ENCODE measurements at places on chromosomes 2 and 18.

DNA sequence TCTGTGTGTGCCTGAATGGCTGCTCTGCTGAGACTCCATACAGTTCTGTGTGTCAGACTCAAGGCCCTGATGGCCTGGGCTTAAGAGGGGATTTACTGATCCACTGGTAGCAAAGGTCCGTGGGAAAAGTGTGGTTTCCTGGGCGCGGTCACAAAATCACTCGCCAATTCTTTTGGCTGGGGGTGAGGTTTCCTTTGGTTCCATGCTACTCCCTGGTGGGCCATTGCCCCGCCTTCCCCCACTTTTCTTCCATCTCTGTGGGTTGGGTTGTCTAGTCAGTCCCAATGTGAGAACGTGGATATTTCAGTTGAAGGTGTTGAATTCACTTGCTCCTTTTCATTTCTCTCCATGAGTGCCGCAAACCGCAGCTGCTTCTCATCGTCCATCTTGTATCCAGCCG is 162.7 kb upstream of the NRXN1 start:
- no peak for DNase-seq

GRCh38 chr2:146801886-146802285 is 1042.9 kb upstream of the ACVR2A start:
- no peak for DNase-seq

GRCh38 chr2:240043279-240043989 is 9.9 kb downstream of the OR6B3 start:
- DNase-seq = no peak

DNA sequence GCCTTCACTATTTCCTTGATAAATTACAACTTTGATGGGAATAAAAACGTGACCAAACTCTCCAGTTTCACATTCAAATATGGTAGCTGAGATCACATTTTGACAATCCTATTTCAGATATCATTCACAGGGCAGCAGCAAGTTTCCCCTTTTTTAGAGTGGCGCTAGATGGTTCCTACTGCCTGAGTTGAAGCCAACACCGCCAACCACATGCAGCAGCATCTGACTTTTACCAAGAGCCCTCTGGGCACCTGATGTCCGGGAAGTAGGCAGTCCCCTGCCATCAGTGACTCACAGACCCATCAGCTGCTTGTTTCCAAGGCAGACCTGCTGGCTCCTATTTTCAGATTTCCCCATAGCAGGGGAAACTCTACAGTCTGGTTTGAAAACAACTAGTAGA is 4.0 kb upstream of the MREG start:
- DNase-seq = no peak

DNA sequence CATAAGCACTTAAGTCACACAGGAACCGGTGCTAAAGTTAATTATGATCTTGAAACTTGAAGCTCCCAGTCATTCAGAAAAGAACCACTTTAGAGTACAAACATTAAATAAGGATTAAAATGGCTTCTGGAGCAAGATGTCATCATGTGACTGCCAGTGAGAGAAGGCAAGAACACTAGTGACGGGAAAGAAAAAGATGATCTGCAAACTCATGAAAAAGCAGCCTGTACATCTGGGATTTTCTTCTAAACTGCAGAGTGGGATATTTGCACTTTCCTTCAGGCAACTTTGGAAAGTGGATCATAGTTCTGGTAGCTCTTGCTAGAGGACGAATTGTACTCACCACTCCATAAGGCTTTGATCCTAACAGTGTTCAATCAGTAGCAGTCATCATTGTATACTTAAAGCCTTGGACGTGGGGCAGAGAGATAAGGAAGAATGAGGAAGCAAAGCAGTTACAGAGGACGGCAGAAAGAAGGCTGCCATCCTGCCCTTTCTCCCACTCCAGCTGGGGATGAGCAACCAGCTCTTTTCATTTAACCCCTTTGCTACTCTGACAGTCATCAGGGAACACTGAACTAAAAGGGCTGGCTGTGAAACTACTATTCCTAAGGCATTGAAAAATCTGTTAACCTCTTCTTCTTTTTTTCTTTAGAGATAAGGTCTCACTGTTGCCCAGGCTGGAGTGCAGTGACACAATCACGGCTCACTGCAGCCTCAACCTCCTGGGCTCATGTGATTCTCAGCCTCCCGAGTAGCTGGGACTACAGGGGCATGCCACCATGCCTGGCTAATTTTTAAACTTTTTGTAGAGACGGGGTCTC is 18.1 kb downstream of the ABHD3 start:
- no peak for DNase-seq

Measured in stimulated activated CD8-positive, alpha-beta memory T cell treated with anti-CD3 and anti-CD28 coated beads, Interleukin-7, amount 100 ng/mL, for 1 hour (primary cell).